Activated CD4-positive, alpha-beta T cell treated with anti-CD3 and anti-CD28 coated beads, Interleukin-10, Interleukin-2, amounts not matched to agents 100 ng/mL and 50 ng/mL, durations not matched to agents 16 hours and 8 hours (primary cell): ENCODE measurements at places on chromosomes 1 and 21.

- no peak for DNase-seq
Observed at GRCh38 chr1:27755865-27756264, 17.2 kb upstream of the STX12 start.

GRCh38 chr1:151513626-151514121 lies 2.5 kb downstream of the CGN start:
- no peak for DNase-seq

GRCh38 chr1:43729816-43730463 lies 22.6 kb downstream of the ST3GAL3 start:
- no peak for DNase-seq

- DNase-seq: no peak
Observed at GRCh38 chr1:154837672-154838171, 32.4 kb downstream of the KCNN3 start.

GRCh38 chr1:217885181-217885580 lies 254.0 kb downstream of the SPATA17 start:
- no peak for DNase-seq

DNA sequence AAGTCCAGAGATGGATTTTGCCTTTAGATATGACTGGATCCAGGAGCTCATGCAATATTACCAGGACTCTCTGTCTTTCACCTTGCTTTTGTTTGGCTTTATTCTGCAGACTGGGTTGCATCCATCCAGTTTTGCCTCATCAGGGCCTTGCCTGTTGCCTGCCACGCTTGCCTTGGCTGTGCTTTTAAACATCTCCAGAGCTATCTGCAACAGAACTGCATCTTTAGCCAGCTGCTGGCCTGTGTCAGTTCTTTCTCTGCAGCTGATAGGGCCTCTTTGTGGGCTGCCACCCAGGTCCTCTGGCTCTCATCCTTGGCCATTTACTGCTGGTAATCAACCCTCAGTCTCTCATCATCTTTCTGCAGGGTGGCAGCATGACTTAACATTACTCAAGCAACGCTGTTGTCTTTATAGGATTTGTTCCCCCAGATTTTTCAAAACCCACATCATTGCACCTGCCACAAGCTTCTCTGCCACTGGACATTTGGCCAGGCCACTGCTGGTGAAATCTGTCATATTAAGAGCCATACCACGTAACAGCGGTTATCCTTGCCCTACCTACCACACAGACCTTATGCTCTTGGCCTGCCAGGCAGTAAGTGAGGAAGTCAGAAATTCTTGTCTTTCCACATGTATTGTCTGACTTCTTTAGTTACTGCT lies 24.4 kb upstream of the HUNK start:
- DNase-seq: no peak
